ENCODE measurements at places on chromosomes 11 and 22. TPM values are rescaled to one million over a fixed set of nuclear protein-coding genes. Genes with fewer than 3 reads are reported as not detected.

CNGA4 gene
- not detected for total RNA-seq

KRTAP5-1 gene
- total RNA-seq = not detected

SLC25A45 gene
- 1.3 TPM for total RNA-seq

KDM4E gene
- total RNA-seq = not detected

- no peak overlapping the region for H3K4me3 ChIP-seq
- H3K4me1 ChIP-seq = no peaks in the 10 kb centered on the region
- no peak overlapping the region for H3K27ac ChIP-seq
- no peaks in the 10 kb centered on the region for H3K27me3 ChIP-seq
- no peak for DNase-seq
- H3K36me3 ChIP-seq = no peaks in the 10 kb centered on the region
These were observed 152.3 kb upstream of the LARGE1 start for GRCh38 chr22:34072585-34072984.

DNA sequence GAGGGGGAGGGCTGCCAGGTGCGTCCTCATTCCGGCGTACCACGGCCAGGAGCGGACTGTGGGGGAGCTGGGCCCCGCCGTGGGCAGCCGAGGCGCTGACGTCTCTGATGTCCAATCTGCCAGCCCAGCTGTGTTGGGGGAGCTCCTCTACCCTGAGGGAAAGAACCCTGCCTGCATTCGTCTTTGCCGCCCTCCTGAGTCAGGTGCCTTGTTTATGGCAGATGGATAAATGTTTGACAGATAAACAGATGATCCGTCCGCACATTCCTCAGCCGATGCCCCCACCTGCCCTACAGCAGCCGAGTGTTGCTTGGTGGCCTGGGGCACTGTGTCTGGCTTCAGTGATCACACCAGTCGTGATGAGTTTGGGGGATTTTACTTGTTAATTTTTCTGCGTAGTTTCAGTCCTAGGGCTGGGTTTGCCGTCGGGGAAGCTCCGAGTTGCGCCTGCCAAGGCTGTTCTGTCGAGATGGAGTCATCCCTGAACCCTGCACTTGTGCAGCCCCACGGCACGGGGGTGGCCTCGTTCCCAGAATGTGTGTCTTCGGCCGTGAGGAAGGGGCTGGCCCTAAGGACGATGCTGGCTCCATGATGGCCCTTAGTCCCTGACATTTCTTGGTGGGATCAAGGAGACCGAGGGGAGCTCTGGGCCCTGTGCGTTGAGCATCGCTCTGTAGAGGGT lies 1083.9 kb downstream of the BRD1 start:
- DNase-seq = no peak
- no peak overlapping the region for H3K4me3 ChIP-seq
- no peaks in the 10 kb centered on the region for H3K27me3 ChIP-seq
- no peaks in the 10 kb centered on the region for H3K36me3 ChIP-seq
- H3K27ac ChIP-seq = no peak overlapping the region

DNA sequence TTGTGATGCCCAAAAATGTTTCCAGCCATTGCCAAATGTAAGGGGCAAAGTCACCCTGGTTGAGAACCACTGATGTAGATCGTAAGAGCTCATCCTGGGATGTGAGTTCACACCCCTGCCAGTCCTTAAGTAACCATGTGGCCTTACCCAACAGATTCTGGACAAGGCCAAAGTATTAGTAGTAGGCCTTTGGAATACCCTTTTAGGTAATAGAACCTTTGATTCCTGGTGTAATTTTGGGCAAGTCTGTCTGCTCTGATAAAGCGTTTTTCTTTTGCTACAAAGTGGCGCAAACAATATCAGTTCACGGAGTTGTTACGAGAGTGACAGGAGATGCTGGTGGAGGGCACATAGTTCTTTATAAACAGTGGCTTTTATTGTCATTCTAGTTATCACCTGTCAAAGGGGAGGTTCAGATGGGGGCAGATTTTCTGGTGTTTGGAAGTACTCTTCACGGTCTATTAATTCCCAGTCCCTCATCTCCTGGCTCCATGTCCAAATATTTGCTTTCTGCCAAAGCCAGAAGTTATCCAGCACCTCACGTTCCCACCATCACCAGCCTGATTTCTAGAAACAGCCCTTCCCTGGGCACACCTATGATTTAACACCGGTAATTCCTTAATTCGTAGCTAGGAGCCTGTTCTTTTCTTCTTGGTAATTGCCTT lies 73.8 kb upstream of the CRYBB3 start:
- H3K4me3 ChIP-seq = no peak overlapping the region
- DNase-seq = peak; percentile 87
- peak overlapping the region; percentile 88 for H3K27ac ChIP-seq
- peaks cover 42% of the 10 kb centered on the region for H3K4me1 ChIP-seq

- H3K4me1 ChIP-seq = no peaks in the 10 kb centered on the region
- H3K36me3 ChIP-seq = no peaks in the 10 kb centered on the region
- H3K27ac ChIP-seq = no peak overlapping the region
These were observed 43.0 kb upstream of the LRRC32 start for GRCh38 chr11:76713499-76713898.

DNA sequence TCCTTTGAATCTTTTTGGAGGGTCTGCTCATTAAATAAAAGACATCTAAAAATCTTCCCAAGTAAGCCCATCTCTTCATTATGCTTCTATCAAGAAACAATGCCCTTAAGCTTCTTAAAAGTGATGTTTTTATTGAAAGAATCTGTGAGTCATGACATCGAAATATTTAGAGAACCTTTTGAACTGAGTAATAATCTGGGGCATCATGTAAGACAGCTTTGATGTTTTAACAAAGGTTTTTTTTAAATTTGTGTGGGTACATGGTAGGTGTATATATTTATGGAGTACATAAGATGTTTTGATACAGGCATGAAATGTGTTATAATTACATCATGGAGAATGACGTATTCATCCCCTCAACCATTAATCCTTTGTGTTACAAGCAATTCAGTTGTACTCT lies 46.8 kb downstream of the PLAAT5 start:
- H3K4me3 ChIP-seq = no peak overlapping the region
- no peaks in the 10 kb centered on the region for H3K27me3 ChIP-seq
- H3K36me3 ChIP-seq = no peaks in the 10 kb centered on the region
- no peaks in the 10 kb centered on the region for H3K4me1 ChIP-seq
- H3K27ac ChIP-seq = no peak overlapping the region
